Amygdala (tissue), 56 donors: ENCODE measurements at places on chromosomes 13 and 19.

- DNase-seq, result no peak
These were observed 8.1 kb upstream of the CARM1 start for GRCh38 chr19:10863107-10863717.

DNA sequence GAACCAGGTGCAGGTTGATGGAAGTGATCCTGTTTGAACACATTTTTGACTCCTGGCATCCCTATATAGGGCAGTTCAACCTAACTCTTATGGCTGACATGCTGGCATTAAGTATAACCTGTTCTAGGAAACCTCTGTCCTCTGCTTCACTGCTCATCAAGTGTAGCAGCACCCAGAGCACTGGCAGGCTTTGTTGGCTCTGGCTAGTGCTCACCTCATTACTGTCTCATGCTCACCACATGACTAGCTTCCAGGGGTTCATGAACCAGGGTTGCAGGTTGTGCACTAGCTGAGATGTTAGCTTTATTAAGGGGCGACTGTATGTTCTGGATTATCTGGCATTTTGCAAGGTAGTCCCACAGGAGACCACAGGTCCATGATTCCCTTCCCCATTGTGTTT lies 63.6 kb downstream of the B3GLCT start:
- DNase-seq, result no peak

GRCh38 chr13:99376924-99377323 lies 69.7 kb upstream of the GPR183 start:
- DNase-seq, result no peak

- no peak for DNase-seq
These were observed 1.6 kb downstream of the PRR36 start for GRCh38 chr19:7872306-7873204.

DNA sequence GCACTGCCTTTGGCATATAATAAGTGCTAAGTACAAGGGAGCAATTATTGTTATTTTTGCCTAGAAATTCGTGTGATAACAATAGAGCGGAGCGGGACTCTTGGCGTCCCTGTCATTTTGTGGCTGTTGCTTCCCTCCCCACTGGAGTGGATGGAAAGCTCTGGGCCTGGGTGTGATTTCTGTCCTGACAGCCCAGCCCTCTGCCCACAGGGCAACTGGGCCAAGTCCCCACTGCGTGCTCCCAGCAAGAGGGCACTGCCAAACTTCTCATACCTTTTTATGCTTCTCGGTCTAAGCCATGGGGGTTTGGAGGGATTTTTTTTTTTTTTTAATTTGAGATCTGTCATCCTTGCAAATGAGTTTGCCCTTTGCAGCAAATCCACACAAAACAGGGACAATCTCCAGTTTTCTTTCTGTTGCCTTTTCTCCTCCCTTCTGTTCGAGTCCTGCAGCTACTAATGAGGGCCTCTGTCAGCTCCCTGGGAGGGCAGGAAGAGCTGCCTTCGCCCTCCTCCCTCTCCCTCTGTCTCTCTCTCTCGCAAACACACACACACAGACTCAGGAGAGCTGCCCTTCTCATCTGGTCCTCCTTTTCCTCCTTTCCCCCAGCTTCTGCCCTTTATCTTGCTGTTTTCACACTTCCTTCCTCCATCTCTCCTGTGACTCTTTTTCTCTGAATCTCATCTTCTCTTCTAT lies 103.9 kb downstream of the DNAJC15 start:
- no peak for DNase-seq

GRCh38 chr13:52348983-52349780 lies 56.8 kb downstream of the THSD1 start:
- no peak for DNase-seq

DNA sequence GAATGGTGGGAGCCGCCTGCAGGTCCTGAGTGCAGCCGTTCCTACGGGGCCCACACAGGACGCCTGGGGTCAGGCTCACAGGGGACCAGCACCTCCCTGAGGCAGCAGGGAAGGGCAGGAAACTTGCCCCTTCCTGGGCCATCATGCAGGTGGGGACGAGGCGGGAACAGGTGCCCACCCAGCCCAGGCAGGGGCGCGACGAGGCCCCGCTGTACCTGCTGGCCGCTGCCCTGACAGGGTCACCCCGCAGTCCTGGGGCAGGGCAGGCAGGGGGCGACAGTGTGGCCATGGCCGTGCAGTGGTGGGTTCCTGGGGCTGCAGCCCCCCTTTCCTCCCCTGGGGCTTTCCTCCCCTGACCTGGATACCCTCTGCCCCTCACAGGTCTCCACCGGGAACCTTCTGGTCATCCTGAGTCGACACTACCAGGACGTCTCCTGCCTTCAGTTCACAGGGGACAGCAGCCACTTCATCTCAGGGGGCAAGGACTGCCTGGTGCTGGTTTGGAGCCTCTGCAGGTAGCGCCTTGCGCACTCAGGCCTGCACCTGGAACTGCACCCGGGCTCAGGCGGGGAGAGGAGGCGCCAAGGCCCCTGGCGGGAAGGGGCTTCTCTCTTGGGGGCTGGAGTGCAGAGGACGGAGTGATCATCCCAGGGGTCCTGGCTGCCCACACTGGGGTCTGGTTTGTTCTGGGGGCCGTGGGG lies 5.4 kb downstream of the WDR18 start:
- DNase-seq, result no peak

DNA sequence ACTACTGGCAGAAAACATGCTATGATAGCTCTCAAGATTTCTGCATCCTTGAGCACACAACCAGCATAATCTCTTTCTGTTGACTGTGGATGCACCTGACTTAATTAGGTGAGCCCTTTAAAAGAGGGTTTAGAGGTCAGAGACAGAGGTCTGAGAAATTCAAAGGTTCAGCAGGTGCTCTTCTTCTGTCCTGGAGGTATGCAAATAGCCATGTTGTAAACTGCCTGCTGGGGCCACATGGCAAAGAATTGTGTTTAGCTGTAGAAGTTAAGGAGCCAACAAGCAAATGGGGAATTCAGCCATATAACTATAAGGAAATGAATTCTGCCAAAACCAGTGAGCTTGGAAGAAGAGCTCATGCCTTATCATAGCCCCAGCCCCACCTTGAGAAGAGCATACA lies 11.6 kb upstream of the DCLK1 start:
- no peak for DNase-seq

DNA sequence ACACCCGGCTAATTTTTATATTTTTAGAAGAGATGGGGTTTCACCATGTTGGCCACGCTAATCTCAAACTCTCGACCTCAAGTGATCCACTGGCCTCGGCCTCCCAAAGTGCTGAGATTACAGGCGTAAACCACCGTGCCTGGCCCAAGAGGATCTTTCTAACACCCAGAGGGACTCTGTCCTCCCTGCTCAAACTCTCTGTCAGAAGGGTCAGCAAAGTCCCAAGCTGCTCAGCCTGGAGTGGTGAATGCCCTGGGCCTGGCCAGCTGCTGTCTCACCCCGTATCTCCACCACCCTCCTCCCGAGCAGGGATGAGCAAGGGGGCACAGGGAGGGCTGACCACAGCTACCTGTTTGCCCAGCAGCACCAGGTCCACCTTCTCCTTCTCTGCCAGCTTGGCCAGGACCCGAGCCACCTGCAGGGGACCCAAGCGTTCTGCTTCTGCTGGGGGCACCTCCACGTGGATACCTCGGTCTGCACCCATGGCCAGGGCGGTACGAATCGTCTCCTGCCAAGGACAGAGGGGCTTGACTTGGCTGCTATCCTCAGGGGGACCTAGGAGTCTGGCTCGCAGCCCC lies 10.9 kb upstream of the VSIG10L start:
- no peak for DNase-seq

GRCh38 chr13:21966014-21966413 lies 295.1 kb downstream of the FGF9 start:
- no peak for DNase-seq

GRCh38 chr19:38710928-38711725 lies 33.1 kb downstream of the CAPN12 start:
- DNase-seq, result no peak

- DNase-seq, result no peak
These were observed 5.6 kb downstream of the SIGLEC7 start for GRCh38 chr19:51147663-51148062.

DNA sequence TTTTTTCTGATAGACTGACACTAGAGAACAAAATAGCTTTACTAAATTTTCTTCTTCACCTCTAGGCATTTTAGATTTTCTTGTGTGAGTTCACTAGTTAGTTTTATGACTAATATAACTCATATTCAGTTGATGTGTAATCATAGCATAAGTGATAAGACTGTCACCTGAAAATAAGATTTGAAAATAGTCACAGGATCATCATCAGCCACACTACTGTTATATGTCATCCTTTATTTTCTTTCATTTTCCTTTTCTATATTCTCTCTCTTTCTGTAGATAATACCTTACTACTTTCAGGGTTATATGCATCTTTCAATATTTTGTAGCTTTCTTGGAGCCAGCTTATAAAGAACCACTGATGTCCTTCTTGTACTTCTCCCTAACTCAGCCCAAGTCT lies 292.6 kb downstream of the TDRD3 start:
- DNase-seq, result no peak

DNA sequence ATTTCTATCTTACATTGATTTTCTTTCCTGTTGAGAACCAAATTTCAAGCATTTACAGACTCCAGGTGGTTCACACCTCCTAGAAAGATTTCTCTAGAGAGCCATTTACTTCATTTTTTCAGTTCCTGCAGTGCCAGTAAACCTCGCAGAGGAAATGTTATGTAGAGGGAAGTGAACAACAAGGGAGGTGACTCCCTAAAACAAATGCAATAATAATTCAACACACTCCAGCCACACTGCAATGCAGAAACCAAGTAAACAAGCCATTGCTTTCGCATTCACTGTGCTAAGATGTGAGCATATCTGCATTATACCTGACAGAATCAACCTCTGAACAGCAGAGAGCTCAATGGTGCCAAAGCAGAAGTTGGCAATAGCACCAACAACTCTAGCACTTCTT lies 215.1 kb downstream of the RBM26 start:
- no peak for DNase-seq

GRCh38 chr19:10290357-10290875 lies 664 bp downstream of the ICAM5 start:
- DNase-seq, result no peak
